ENCODE measurements at places on chromosomes 4 and X.

DNA sequence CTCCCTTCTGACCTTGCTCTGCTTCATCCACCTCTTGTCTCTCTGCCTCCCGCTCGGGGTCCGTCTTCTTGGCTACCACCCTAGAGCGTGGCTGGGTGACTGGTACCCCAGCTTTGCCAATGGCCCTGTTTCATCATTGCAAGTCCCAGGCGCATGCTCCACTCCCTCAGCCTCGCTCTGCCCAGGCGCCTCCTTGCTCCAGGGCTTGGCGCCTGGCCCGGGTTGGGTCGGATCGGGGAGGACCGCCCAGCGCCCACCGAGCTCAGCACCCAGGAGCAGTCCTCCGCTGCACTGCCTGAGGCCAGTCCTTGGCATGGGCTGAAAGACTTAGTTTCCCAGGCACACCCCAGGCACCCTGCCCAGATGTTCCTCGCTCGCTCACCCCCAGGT, 577 bp downstream of the BGN start:
- no peak for DNase-seq

GRCh38 chrX:31153475-31154047, 81.7 kb upstream of the FTHL17 start:
- DNase-seq = no peak

- peak; percentile 20 for DNase-seq
Measured at GRCh38 chr4:76198411-76199237, 15.0 kb downstream of the SCARB2 start.

DNA sequence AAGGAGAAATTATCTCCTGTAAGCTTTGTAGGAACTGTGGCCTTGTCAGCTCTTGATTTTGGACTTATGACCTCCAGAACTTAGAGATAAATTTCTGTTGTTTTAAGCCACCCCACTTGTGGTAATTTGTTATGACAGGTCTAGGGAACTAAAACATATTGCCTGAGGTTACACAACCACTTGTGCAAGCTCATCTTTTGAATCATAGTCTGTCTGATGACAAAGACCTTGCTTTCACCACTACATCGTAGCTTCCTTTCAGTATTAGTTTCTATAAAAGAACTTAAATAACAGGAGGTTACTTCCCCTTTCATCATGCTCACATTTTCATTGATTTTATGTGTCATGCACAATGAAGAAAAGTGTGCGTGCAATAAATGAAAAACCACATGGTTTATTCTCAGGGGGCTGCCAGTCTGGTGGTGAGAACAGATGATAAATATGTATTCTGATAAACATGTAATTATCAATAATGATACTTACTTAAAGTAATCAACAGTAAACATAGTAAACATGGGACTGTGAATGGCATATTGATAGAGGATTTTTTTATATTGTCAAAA, 690.0 kb upstream of the HS3ST1 start:
- no peak for DNase-seq

DNA sequence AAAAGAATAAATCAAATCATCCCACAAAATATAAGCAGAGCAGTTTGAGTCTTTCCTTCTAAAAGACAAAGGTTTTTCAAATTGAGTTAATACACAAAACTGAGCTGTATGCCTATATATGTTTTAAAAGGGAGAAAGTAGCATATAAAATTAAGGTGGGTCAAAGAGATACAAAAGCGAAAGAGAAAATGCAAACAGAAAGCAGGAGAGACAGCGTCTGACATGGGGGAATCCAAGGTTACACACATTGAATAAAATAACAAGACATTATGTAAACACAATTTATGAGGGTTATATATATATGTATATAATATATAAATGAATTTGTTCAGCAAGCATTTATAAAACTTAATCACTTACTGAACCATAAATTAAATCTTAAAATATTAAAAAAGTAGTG, 276.1 kb upstream of the LCORL start:
- no peak for DNase-seq

DNA sequence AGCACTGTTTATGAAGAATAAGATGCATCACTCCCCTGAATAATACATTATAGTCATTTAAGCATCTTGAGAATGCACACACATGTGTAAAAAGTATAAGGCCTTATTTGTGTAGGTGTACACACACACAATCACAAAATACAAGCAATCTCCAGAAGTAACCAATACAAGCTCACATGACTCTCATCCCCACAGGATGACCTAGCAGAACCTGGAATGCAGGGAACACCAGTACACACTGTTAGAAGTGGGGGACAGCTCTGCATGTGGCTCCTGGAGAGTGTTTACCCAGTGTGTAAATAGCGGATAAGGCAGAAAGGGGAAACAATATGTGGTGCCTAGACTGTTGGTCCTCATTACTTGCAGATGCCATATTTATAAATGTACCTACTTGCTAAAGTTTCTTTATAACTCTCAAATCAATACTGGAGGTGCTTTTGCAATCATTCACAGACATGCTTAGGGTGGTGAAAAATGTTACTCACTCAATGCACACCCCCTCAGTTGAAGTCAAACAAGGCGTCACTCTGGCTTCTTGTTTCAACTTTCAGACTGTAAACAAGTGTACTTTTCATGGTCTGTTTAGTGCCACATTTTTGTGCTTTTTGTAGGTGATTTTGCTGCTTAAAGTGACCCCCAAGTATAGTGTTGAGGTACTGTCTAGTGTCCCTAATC, 73.1 kb downstream of the MAGEB17 start:
- DNase-seq = no peak

DNA sequence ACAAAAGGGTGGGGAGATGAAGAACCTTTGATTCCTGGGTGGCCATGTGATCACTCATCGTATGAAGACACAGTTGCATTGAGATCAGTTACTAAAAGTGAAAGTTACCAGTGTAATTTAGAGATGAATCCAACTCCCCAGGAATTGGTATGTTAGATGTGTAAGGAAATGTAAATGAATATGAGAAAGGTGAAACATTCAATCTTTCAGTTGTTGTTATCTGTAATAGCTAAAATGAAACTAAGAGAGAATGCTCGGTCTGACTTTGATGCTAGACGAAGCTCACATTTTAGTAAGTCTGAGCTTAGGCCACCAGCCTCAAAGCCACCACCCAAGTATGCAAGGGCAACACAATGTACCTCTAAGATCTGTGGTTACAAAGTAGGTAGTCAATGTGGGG, 194.3 kb upstream of the POF1B start:
- DNase-seq = no peak

DNA sequence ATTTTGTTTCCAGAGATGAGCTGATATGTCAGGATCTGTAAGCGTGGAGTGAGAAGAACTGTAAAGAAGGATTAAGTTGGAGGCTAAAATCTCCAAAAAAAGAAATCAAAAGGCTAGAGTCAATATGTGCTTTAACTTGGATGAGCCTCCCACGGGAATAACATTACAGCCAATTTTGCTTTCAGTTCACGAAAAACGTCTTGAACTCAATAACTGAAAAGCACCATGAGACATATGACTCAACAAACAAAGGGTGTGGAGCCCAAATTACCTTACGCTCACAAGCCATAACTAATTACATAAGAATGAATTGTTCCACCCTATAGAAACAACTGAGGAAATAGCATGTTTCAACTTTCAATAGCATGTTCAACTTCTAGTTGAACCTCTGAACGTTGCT, 22.3 kb downstream of the TMPRSS11D start:
- no peak for DNase-seq

DNA sequence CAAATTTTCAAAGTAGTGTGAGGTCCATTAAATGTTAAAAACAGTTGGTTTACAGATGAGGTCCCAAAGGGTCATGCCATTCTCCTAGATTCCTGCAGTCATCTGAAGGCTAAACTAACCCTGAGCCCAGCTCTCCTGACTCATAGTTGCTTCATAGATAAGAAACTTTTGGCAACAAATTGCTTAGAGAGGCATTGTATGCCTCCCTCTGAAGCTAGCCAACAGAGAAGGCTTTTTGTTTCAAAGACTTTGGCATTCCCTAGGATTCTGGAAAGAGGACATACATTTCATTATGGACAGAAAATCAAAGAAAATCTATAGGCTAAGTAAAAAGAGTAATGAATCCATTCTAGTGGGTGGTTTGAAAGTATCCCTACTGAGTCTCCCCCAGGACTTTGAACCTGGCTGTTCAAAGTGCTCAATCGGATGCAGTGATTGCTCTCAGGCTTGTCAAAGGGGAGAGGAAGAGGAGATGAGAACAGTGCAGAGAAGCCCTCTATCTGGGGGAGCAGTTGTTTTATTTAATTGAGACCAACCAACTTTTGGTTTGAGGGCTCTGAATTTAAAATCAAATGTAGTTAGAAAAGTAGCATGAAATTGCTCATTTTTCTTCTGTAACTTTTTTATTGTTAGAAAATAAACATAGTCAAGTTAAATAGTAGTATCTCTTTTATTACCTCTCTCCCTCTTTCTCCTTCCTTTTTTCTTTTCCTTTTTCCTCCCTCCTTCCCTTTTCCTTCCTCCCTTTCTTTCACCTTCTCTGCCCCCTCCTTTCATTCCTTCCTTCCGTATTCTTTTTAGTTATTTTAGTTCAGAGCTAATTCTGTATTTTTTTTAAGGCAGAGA, 72.3 kb upstream of the ZNF518B start:
- DNase-seq = no peak

GRCh38 chrX:114841051-114841450, 176.4 kb downstream of the IL13RA2 start:
- DNase-seq = no peak

GRCh38 chr4:125091-125771, 930 bp downstream of the ZNF718 start:
- DNase-seq = no peak

GRCh38 chr4:151643564-151643963, 117.2 kb downstream of the GATB start:
- DNase-seq = no peak

- no peak for DNase-seq
Measured at GRCh38 chr4:115274545-115274944, 161.1 kb upstream of the NDST4 start.

- DNase-seq = no peak
Measured at GRCh38 chr4:2832309-2832980, 11.2 kb upstream of the ADD1 start.

- DNase-seq = no peak
Measured at GRCh38 chr4:19736968-19737756, 514.5 kb upstream of the SLIT2 start.

DNA sequence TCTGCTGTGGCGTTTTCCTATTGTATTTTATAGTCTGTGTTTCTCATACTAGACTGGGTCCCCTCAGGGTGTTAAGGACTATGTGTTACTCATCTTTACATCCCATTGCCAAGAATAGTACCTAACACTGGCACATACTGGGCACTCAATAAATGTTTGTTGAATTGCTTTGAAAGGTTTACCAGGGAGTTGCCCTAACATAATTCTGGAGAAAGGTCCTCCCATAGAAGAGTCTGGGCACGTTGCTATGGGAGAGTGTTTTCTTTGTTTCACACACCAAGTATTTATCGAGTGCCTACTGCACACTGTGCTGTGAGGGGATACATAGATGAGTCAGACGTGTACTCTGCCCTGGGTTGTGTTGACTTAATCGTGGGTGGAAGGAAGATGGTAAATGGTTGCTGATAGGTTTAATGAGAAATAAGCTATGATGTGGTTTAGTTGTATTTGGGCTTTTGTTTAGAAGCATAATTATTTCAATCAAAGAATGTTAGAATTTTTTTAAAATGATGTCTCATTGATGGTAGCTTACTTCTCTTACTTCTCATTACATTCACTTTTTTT, 42.9 kb downstream of the AFF1 start:
- no peak for DNase-seq

GRCh38 chr4:138567696-138568095, 325.5 kb upstream of the SLC7A11 start:
- DNase-seq = no peak

DNA sequence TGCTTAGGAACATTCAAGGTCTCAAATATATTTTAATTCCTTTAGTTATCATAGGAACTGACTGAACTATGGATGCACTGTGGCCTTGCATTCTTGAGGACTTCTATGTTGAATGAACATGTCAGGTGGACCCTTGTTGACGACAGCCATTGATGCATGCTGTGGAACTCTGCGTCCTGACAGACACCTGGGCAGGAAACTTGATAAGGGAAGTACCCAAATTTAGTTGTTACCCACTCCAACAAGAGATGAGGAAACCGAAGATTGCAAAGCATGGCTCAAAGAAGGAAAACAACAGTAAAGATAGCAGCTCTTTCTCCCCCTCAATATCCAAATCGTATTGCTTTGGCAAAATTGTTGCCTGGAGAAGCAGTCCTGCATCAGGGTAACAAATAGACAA, 540.0 kb upstream of the NR3C2 start:
- DNase-seq = no peak

DNA sequence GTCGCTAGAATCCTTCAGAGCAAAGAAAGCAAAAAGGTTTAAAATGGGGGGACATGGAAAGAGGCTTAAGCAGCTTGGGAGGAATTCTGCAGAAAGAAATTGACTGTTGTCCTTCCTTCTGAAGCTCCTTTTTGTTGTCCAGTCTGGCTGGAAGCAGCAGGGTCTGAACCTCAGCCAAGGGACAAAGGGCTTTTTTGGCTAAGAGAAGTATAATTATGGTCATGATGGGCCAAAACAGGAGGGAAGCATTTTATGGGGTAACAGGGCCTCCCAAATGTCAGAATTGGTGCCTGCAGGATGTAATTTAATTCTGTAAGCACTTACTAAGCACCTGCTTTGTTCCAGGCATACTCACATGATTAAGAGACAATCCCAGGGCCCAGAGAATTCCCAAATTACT, 74.2 kb upstream of the CPEB2 start:
- DNase-seq = no peak

GRCh38 chrX:153968754-153969124, 2.9 kb downstream of the HCFC1 start:
- peak; percentile 43 for DNase-seq

- DNase-seq = no peak
Measured at GRCh38 chrX:107675823-107676555, 47.7 kb downstream of the PRPS1 start.

DNA sequence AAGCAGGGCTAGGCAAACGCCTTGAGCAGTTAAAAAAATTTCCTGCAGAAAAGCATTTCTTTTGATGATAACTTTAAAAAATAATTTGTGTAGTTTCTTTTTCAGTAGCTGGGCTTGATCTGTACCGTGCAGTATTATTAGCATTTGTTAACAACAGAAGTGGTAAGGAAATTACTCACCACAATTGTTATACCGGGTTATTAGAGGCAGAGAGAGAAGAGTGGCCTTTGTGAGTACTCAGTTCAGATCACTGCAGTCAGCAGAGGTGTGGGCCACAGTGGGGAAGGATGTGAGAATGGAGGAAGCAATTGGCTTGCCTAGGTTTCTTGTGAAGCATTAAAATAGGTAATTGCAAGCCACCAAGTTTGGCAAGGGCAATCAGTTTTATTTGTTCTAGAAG, 14.3 kb upstream of the IL21 start:
- DNase-seq = no peak

GRCh38 chrX:68897118-68897945, 68.5 kb downstream of the EFNB1 start:
- no peak for DNase-seq

GRCh38 chr4:94127707-94128328, 79.8 kb upstream of the SMARCAD1 start:
- DNase-seq = no peak
